Activated CD4-positive, alpha-beta T cell treated with anti-CD3 and anti-CD28 coated beads for 4 hours (primary cell): ENCODE measurements at places on chromosomes 13 and 19.

DNA sequence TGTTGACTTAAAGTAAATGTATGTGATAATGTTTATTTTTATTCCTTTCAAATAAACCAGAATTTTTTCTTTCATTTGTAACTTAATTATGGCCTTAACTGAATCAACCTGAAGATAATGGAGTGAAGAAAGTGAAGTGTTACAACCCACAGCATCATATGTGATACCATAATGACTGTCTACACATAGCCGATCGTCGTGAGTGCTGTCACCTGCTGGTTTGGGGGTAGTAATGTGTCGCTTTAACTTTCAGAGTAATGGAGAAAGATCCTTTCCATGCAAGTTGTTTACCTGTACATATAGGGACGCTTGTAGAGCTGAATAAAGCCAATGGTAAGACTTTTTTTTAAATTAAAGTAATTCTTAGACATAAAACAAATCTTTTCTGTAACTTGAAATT, 9.9 kb downstream of the CDC16 start:
- no peak for DNase-seq

GRCh38 chr13:113602291-113602988, 17.9 kb downstream of the TFDP1 start:
- no peak for DNase-seq

- DNase-seq, result no peak
Observed at GRCh38 chr19:36939153-36939552, 23.0 kb downstream of the ZNF568 start.

DNA sequence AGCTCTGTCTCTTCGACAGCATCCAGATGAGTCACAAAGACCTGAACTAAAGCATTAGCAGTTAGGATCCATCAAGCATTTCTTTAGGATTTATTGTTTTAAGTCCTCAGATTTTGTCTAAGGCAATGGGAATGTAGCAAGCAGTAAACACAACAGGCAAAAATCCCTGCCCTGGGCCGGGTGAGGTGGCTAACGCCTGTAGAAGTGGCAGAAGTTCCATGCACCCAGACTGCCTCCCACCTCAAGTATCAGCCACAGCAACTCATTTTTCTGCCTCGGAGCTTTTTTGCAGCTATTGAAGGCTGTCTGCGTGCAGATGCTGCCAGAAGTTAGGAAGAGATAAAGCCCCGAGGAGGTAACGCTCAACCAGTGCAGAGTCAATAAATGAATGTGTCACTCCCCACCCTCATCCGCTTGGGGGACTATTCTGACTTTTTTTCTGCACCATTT, 47.1 kb upstream of the MRI1 start:
- no peak for DNase-seq
